Activated T-helper 1 cell treated with anti-CD3 and anti-CD28 coated beads, Interleukin-12 subunit alpha, Interleukin-12 subunit beta, Interleukin-2, Interleukin-4 antibody, amounts not matched to agents 30 ng/mL and 10 ng/mL and 1 ng/mL, durations not matched to agents 14 hours and 24 hours and 36 hours (primary cell): ENCODE measurements at places on chromosomes 5 and 9. TPM values are rescaled to one million over a fixed set of nuclear protein-coding genes. Genes with fewer than 3 reads are reported as not detected.

Gene IGFBPL1
- total RNA-seq, result not detected in 2 replicates

DNA sequence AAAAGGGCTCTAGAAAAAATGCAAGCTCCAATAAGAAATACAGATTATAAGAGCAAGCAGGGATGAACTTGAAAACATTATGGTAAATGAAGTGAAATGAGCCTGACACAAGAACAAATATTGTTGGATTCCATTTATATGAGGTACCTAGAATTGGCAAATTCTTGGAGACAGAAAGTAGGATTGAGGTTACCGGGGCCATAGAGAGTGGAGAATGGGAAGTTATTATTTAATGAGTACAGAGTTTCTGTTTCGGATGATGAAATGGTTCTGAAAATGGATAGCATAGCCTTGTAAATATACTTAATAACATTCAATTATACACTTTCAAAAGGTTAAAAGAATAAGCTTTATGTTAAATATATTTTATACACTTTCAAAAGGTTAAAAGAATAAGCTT is 75.6 kb upstream of the SLC12A2 start:
- no peak for DNase-seq

DNA sequence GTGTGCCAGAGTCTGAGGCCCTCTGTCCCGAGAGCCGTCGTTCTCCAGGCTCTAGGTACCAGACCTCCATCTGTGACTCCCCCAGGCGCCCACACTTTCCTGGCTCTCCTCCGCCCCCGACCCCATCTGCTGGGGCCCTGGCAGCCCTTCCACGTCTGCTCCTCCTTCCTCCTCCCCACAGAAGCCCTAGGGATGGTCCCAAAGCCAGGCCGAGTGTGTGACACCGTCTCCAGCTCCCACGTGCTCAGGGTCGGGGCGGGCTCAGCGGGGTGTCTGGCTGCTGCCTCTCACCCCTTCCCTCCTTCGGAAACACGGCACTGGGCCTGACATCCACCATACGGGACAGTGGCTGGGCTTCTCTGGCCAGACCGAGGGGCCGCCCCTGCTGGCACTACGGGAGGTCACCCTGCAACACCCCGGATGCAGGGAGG is 20.5 kb upstream of the SLC6A19 start:
- no peak for DNase-seq

DNA sequence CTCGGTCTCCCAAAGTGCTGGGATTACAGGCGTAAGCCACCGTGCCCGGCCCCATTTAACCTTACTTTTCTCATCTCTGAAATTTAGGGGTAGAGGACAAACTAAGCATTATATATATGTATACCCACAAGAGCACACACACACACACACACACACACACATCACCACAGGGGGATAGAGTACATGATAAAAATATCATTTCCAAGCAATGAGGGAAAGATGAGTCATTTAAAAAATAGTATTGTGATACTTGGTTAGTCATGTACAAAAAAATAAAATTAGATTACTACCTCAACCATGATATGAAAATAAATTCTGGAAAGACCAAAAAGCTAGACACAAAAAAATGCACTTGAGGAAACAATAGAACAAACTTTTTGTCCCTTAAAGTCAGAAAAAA is 67.2 kb downstream of the CDH18 start:
- no peak for DNase-seq

Gene SPATA31C1
- not detected in 2 replicates for total RNA-seq

- DNase-seq, result no peak
Measured at GRCh38 chr5:150078802-150079689, 7.3 kb downstream of the CSF1R start.

GRCh38 chr9:87441251-87441650 is 56.4 kb upstream of the DAPK1 start:
- no peak for DNase-seq

Gene BRINP1
- not detected in 2 replicates for total RNA-seq

- DNase-seq, result peak; percentile 15
Measured at GRCh38 chr5:170183816-170184687, 48.7 kb upstream of the C5orf58 start.

DNA sequence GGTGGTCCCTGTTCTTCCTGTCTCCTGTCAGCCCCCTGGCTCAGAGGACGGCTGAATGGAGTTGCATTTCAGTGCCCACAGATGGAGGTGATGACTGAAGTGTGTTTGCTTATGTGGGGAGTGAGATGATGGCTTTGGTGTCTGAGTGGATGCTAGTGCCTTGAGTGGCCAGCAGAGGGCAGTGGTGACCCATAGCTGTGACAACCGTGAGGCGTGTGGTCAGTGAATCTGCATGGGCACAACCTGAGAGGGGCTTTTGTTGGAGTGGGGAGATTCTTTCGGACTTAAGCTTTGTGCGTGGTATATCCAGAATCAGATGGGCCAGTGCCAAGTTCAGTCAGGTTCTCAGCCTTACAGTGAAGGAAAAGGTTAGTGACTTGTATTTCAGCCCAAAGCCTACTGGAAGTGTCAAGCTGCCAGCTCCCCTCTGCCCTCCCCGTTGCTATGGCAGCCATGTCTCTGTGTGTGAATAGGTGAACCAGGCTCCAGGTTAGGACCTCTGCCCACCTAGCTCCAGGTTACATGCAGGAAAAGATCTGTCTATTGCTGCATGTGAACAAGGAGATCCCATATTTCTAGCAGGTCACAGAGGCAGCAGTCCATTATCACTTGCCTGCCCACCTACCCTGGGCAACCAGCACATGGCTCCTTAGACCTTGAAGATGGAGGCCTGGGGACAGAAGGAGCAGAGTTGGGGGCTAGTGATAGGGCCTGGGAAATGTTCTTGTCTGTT is 14.7 kb upstream of the CXXC5 start:
- peak; percentile 48 for DNase-seq

DNA sequence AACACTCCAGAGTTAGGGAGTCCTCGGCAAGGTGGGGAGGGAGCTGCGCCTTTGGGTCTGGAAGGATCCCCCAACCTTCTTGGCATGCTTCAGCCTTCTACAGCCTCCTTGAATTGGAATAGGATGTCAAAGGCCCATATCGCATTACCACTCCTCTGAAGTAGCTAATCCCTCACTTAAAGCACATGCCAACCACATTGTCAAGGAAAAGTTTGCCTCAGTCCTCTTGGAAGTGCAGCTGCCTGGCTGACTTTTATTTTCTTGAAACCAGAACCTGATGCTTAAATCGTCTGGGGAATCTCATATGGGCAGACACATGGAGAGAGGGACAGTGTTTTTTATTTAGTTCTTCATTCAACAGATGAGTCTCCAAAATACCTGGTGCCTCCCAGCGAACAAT is 14.5 kb downstream of the CXCL14 start:
- no peak for DNase-seq

GRCh38 chr9:112809351-112809848 is 58.8 kb downstream of the SNX30 start:
- DNase-seq, result no peak

GRCh38 chr5:102048940-102049339 is 247.1 kb downstream of the SLCO4C1 start:
- DNase-seq, result no peak

GRCh38 chr5:138962614-138963370 is 87.7 kb upstream of the LRRTM2 start:
- no peak for DNase-seq

Gene CKMT2
- not detected in 2 replicates for total RNA-seq

Gene FRMPD1
- 0.03 TPM in 1 of 2 replicates, not detected in the other for total RNA-seq

Gene ATP10B
- total RNA-seq, result not detected in 2 replicates

- DNase-seq, result no peak
Measured at GRCh38 chr9:86939321-86939720, 8.0 kb downstream of the GAS1 start.

DNA sequence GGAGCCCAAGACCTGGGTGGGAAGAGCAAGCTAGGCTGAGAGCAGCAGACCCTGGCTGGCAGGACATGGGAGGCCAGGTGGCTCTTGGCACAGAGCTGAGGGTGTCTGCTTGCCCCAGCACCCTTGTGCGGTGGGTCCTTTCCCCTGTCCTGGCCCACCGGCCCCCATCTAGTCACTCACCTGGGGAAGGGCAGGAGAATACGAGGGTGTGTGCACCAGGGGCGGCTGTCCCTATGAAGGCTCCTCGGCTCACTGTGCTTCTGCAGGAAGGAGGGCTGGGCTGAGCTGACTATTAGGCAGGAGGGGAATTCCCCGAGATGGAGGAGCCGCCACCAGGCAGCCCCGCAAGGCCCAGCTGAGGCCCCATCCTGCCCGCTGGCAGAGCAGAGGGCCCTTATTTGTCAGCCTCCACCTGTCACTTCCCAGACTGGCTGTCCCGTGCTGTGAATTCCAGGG is 6.1 kb upstream of the TNIP1 start:
- DNase-seq, result peak; percentile 60

- DNase-seq, result no peak
Measured at GRCh38 chr5:115555084-115555633, 10.6 kb upstream of the FEM1C start.

GRCh38 chr9:138025908-138026307 is 148.3 kb downstream of the CACNA1B start:
- no peak for DNase-seq

Gene C9
- total RNA-seq, result not detected in 2 replicates

Gene C5
- 1.2 and 1.9 TPM in 2 replicates for total RNA-seq

Gene ATOSB
- 4.8 and 5.4 TPM in 2 replicates for total RNA-seq

- no peak for DNase-seq
Measured at GRCh38 chr9:131787838-131788237, 48.0 kb upstream of the RAPGEF1 start.

Gene ANKRD20A1
- 0.59 and 1.9 TPM in 2 replicates for total RNA-seq

Gene CCDC152
- 4.3 and 4.9 TPM in 2 replicates for total RNA-seq
